ENCODE measurements at places on chromosomes 13 and 19.

- no peak for DNase-seq
Observed at GRCh38 chr13:47816831-47817230, 184.2 kb downstream of the SUCLA2 start.

DNA sequence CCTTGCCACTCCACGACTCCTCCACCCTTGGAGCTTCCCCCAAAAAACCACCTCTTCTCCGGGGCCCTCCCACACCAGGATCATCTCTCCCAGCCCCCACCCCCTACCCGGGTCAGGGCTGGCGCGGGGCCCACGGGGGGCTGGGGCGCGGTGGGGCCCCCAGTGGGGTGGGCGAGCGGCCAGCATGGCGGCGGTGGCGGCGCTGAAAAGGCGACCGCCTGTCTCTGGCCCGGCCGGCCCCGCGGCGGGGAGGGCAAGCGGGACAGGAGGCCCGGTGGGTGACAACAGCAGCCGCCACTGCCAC, 850 bp downstream of the DYRK1B start:
- no peak for DNase-seq

GRCh38 chr19:58328999-58329398, 2.2 kb downstream of the ZSCAN22 start:
- no peak for DNase-seq

GRCh38 chr13:111659842-111660241, 339.4 kb downstream of the TEX29 start:
- no peak for DNase-seq

DNA sequence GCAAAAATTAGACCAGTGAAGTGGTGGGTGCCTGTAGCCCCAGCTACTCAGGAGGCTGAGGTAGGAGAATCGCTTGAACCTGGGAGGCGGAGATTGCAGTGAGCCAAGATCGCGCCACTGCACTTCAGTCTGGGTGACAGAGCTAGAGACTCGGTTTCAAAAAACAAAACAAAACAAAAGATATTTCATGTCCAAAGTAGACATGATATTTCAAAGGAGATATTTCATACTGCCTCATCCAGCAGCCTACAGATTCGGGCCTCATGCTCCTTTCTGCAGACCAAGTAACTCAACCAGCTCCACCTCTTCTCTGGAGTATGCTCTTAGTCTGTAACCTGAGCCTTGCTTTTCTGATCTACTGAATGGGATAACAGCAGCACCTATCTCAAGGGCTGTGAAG, 15.0 kb downstream of the ZC3H4 start:
- DNase-seq: no peak

DNA sequence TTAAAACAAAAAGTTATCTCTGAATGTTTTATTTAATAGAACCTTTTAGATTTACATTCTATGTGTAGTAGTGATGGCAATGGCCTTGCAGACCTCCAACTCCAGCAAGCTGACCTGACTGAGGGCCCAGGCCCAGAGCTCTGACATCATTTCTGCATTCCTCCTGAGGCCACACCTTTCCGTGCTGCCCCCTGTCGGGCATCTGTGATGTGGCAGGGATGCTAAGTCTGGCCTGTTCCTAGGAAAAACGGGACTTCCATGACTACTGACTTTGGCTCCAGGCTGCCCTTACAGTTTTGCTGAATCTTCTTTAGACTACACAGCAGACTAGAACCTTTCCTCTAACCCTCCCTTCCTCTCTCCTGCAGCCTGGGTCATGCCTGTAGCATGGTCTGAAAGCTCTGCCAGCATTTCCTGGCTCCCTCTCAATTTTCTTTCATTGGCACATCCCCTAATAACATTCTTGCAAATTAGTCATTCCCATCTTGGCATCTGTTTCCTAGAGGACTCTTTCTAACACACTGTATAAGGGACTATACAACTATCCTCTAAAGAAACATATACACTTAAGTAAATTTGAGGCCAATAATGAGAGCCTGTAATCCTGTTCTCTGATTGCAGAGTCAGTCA, 249.1 kb downstream of the GPC5 start:
- no peak for DNase-seq

GRCh38 chr13:31970231-31970930, 61.2 kb upstream of the FRY start:
- peak; percentile 78 for DNase-seq

DNA sequence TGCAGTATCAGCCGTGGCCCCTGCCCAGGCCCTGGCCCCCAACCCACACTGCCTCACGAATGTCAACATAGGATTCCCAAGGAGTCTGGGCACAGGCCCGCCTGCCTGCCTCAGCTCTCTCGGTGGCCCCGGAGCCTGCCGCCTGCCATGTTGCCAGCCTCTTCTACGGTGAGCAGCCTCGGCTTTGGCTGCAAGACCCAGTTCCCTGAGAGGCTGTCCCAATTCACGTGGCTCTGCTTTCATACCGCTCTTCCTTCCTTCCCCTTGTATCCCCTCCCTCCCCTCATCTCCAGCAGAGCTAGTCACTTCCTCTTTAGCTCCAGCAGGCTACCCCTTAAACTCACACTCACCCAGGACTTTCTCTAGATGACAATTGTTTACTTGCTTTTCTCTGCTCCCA, 42.7 kb downstream of the SERP2 start:
- no peak for DNase-seq

- DNase-seq: no peak
Observed at GRCh38 chr19:4889034-4889815, 13.5 kb downstream of the ARRDC5 start.

DNA sequence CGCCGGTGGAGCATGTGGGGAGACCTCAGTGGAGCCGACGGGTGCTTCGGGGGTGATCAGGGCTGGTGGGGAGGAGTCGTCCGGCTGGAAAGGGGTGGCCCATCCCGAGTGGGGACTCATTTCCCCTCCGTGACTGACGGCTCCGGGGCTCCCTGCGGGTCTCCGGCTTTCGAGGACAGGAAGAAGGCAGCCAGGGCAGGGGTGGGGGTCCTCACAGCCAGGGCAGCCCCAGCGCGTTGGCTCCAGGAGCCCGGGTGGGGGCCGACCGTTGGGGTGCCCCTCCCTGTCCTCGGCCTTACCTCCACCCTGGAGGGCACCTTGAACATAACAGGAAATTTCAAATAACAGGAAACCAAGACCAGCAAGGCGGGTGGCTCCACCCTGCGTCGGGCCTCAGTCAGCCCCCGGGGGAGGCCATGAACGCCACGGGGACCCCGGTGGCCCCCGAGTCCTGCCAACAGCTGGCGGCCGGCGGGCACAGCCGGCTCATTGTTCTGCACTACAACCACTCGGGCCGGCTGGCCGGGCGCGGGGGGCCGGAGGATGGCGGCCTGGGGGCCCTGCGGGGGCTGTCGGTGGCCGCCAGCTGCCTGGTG, at the start of gene S1PR4:
TSS of gene S1PR4 (plus strand) at position 393 of the 596 bp plus-strand sequence. CDS start at position 417, 24 bp downstream.
- no peak for DNase-seq

DNA sequence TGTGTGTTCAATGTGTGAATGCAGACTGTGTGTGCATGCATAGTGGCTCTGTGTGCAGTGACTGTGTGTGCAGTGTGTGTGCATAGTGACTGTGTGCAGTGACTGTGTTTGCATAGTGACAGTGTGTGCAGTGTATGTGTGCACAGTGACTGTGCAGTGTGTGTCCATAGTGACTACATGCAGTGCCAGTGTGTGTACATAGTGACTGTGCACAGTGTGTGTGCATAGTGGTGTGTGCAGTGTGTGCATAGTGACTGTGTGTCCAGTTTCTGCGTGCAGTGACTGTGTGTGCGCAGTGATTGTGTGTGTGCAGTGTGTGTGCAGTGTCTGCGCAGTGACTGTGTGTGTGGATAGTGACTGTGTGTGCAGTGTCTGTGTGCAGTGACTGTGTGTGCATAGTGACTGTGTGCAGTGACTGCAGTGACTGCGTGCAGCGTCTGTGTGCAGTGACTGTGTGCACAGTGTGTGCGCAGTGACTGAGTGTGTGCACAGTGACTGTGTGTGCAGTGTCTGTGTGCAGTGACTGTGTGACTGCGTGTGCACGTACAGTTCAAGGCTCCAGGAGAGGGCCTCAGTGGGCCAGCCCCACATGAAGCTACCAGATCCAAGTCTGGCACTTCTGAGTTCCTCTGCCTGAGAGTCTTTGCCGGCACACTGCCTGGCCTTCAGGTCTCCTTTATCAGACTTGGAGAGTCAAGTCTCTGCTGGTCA, 90.3 kb downstream of the IER2 start:
- no peak for DNase-seq

GRCh38 chr13:46571189-46571908, 18.4 kb downstream of the LRCH1 start:
- peak; percentile 50 for DNase-seq

- no peak for DNase-seq
Observed at GRCh38 chr19:43751466-43752220, 3.1 kb downstream of the SMG9 start.
